ENCODE measurements at places on chromosomes 5 and 9. TPM values are rescaled to one million over a fixed set of nuclear protein-coding genes. Genes with fewer than 3 reads are reported as not detected.

DNA sequence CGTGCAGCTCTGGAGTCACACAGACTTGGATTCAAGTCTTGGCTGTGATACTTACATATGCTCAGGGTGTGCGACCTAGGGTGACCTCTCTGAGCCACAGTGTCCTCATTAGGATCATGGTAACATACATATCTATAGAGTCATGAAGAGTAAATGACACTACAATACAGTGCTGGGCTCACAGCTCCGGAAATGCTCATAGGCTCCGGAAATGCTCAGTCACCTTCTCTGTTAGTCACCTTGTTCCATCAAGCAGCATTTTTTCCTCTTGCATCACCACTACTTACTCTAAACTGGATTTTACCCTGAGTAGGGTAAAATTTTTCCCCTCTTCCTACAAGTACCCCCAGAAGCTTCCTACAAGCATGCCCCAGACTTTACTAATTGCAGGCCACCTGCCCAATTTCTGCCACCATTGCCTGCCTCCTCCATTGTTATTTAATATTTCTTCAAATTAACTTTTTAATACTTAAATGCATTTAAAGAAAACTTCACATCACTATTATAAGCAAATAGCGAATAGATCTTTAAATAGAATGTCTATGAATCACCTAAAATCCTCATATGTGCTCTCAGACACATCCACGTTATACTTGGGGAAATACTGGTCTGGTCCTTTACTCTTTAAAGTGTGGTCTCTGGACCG, 147.6 kb upstream of the SPRY4 start:
- DNase-seq, result no peak

DNA sequence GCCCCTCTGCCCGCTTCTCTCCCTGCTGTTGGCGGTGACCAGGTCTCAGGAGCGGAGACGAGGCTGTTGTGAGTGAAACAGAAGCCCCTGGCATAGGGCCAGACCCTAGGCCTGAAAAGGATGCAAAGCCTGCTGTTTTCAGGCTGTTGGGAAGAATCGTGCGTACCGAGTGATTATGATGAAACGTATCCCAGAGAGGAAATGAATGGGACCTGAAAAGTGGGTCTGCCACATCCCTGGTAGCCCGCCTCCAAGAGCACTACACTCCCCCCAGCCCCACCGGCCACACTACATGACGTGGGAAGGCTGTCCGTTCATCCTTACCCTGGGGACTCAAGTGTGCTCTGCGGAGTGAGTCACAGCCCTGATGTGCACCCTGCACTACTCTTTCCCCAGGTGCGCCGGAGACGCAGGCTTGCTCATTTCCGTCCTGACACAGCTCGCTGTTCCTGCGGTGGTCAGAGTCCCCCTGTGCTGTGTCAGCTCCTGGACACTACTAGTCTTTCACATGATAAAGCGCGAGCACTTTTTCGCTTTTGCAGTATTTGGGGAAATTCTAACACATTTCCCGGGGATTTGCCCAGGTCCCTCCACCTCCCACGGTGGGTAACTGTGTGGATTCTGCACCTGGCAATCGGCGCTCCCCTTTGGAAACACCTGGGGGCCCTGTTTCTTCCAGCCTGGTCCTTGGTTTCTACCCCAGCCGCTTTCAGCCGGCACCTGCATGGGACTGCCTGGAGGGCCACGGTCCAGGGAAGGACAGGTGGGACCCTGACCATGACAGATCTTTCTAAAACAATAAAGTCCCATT, 91.5 kb downstream of the ANKRD33B start:
- no peak for DNase-seq

GRCh38 chr9:70121818-70122436, 78.3 kb downstream of the MAMDC2 start:
- DNase-seq, result no peak

DNA sequence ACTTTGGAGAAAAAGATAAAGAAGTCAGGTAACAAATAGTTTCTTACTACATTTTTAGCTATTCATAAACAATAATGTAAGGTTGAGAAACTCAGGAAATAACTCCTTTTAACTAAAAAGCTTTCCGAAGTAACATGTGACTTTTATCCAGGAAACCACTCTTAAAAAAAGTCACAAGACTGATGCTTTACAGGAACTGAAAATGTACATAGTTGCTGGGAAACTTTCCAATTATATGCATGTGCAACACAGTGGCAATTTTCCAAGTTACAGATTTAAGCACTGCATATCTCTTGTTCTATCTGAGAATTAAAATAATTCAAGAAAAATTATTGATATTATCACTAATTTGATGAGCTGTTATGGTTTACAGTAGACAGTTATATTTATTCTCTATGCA, 105.2 kb downstream of the CDH10 start:
- no peak for DNase-seq

GRCh38 chr9:23117616-23118015, 671.0 kb downstream of the DMRTA1 start:
- no peak for DNase-seq

DNA sequence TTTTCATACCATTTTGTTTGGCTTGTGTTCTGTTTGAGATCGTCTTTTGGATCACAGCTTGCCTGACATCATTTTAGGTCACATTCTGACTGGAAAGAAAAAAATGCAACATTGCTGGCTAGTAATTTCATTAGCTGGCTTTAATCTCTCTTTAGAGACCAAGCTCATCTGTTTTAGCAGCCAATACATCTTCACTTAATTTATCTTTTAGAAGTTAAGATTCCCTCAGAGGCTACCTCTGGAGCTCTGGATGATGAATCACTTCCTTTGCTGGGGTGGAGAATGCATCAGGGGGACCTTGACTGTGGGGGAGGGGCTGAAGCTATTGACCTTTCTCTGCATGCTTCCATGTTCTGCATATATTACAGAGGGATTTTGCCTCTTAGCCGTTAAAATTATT, 181.5 kb upstream of the OTULINL start:
- DNase-seq, result no peak

STK10 gene
- 22.2 TPM for polyA plus RNA-seq

NPR3 gene
- polyA plus RNA-seq, result 8.6 TPM

DNA sequence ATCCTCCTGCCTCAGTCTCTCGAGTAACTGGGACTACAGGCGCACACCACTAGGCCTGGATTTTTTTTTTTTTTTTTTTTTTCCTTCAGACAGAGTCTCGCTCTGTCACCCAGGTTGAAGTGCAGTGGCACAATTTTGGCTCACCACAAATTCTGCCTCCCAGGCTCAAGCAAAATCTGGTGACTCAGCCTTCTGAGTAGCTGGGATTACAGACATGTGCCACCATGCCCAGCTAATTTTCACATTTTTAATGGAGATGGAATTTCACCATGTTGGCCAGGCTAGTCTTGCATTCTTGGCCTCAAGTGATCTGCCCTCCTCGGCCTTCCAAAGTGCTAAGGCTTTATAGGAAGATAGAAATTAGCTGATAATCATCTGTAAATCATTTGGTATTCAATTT, 43.9 kb downstream of the NSA2 start:
- DNase-seq, result no peak

CSF2 gene
- not detected for polyA plus RNA-seq

DNA sequence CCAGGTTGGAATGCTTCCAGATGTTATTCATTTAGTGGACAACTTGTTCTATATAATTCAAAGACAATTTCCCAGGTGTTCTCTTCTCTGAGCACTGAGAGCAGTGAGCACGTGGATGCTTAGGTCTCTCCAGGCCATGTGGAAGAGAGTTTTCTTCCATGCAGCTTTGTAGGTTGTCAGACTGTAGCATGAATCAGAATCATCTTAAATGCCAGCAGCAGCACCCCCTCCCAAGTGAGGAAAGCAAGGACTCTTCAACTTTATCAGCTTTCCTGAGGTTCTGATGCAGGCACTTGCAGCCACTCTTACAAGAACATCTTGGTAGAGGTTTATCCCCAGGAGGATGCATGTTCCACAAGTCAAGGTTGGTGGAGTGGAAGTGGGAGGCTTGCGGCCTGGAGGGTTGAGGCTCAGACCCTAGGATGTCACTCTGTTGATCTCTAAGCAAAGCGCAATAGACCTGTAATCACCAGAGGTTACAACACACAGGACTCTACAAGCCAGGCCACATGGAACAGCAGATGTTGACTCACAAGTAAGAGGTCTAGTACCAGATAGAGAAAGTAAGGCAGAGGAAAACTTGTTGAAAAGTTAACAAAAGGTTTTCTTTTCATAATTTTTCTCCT, 47.7 kb downstream of the UGCG start:
- no peak for DNase-seq

Data from left renal cortex interstitium (tissue), 4 donors.